ENCODE measurements at places on chromosomes 2 and 18.

- DNase-seq, result no peak
These were observed 118.9 kb downstream of the ZNF236 start for GRCh38 chr18:76941284-76941683.

DNA sequence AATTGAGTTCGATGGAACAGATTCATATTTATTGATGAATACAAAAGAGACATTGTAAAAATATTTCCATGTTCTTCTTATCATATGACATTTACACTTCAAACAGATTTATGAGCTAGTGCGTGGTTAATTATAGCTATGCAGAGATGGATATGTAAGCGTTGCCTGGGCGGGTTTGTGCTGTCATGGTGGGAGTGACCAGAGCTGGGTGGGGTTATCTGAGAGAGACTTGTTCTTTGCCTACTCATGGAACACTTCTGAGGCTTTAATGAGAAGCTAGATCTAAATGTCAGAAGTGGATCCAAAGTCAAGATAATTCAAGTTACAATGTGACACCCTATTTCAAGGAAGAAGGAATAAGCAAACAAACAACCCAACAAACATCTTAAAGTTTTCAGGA is 162.3 kb upstream of the ZEB2 start:
- DNase-seq, result no peak

- DNase-seq, result no peak
These were observed 396.1 kb upstream of the RAB12 start for GRCh38 chr18:8212896-8213780.

DNA sequence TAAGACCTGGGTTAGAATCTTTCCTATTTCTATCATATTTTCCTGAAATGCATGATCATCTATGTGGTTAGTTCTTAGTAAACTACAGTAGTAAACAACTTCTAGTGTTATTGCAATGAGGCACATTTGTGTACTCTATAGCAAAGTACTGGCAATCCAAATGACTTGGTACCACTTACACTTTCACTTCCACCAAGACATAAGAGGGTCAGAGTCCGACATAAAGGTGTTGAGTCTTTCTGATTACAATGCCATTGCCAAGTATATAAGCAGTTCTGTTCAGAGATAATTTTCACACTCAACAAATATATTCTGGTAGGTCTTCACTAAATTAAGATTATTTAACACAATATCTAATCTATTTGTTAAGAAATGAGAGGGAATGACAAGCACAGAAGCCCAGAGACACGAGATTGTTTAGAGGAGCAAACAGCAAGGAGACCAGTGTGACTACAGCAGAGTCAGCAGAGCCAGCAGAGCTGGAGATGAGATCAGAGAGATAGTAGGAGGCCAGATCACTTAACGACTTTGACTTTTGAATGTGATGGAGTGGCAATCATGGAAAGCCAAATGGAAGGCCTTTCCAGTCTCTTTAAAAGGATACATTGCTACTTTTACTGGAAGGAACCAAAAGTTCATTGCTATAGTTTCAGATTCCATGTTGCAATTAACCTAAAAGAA is 27.5 kb downstream of the SOS1 start:
- DNase-seq, result no peak

- no peak for DNase-seq
These were observed 110.3 kb upstream of the PKDCC start for GRCh38 chr2:41937464-41937906.

DNA sequence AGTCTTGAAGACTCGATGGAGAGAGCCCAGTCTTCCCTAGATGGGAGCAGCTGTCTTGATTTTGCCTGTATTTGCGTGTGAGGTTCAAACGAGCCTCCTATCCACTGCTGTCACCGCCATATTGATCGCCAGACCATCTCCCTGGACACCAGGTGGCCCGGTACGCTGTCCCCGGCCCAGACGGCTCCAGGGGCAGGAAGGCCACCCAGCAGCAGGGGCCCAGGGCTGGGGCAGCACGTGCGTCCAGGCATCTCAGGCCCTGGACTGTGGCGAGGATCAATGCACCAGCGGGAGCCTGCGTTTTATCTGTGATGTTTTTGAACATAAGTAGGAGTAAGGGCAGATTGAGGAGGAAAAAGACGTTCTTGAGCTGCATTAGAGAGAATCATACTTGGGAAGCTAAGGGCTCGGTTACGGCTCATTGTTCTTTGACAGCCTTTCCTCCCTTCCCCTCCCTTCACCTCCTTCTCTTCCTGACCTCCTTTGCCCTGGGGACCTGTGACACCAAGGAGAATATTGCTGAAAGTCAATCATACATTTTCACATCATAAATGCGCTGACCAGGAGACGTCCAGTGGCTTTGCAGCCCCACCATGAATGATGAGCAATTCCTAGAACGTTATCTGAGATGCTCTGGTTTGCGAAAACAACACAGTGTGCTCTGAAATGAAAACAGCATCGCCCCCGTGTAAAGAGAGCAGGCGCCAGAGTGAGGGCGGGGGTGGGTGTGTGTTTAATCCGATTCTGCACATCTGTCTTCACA is 711.2 kb upstream of the SALL3 start:
- no peak for DNase-seq

DNA sequence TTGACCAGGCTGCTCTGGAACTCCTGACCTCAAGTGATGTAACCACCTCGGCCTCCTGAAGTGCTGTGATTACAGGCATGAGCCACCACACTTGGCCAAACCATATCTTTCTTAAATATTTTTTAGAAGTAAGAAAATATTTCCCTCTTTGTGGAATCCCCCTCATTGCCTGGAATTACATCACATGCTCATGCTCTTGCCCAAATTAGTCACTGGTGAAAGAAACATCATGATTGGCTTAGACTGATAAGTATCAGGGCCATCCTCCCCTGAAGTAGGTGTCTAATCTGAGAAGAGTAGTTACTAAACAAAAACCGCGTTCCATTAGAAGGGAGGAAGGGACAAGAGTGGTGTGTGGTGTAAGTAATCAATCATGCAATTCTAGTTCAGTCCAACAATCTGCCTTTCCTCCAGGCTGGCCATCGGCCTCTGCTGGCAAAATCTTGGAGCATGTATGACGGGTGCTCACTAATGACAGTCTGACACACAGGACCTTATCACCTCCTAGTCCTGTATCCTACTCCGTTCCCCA is 52.3 kb upstream of the SCG2 start:
- DNase-seq, result no peak

DNA sequence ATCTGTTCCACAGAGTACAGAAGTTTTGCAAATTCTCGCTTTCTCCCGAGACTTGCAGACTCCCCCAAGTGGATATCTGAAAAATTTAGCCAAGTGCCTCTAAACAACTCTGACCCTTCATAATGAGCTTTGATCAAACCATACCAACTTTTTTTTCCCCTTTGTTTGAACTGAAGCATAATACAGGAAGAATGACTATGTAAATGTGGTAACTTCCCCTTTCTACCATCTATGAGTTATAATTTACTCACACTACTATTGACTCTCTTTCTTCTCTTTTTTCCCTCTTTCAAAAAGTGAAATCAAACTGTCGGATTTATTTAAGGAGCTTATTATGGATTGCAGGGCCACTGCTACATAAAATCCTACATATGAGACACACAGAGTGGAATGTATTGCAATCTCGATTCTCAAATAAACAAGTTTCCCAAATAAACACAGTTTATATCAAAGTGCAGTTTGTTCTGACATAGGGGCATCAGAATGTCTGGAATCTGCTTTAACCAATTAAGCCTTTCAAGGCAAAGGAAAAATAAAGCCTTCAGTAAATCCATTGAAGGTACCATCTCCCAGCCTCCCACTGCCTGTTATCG is 1.4 kb upstream of the ZNF804A start:
- DNase-seq, result no peak

DNA sequence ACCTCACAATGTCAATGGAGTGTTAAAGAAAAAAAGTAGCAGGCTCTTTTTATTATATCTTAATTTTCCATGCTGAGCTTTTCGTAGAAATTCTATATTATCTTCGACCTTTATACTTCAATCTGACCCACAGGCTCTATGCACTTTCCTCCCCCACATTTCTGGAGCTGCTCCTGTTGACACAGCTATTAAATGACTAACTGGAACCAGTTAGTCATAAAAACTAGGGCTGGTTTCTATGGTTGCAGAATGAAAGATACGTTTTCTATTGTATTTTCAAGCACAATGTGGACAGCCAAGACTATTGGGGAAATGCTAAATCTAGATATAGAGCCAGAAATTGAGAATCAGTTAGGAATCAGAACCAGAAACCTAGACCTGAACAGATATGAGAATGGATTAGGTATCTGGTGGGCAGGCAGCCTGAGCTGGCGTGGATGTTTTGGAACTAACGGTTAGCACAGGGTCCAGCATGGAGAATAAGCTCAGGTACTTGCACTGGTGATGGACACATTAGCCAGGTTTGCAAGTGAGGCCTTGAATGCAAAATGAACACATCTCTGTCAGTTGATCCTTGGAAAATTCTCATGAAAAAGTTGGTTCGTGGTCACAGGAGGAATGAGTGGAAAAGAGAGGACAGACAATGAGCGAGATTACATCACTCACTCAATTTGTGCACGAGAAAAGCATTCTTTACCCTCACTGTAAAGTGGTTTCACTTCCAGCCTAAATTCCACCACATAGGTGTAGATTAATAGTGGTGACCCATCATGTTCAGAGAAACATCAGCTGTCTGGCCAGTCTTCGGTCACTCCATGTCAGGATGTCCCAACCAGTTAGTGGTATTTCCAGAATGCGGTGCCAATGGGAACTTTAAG is 144.6 kb upstream of the EPHA4 start:
- no peak for DNase-seq

- no peak for DNase-seq
These were observed 33.6 kb downstream of the MAL start for GRCh38 chr2:95058989-95059641.

- DNase-seq, result no peak
These were observed 15.8 kb downstream of the SERTAD2 start for GRCh38 chr2:64637931-64638330.

GRCh38 chr18:63444580-63444979 is 22.3 kb upstream of the VPS4B start:
- DNase-seq, result peak; percentile 9

GRCh38 chr2:24513281-24514071 is 22.4 kb downstream of the NCOA1 start:
- DNase-seq, result no peak

- DNase-seq, result no peak
These were observed 49.7 kb upstream of the ST3GAL5 start for GRCh38 chr2:85938456-85938855.

DNA sequence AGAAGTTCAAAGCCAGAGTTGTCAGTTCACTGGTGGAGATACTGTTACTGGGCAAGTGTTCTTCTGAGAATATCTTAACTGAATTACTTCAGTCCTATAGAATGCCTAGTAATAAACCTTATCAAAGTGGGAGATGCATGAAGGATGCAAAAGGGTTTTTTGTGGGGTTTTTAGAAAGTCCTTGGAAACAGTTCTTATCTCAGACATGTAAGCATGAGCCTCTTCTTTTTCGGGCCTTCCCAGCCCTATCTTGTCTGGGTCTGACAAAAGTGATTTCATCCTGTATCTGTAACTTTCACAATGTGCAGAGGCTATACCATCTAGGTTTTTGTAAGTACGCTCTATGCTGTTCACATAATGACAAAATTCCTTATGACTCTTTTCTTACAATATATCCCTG is 255.5 kb downstream of the MYO3B start:
- no peak for DNase-seq

DNA sequence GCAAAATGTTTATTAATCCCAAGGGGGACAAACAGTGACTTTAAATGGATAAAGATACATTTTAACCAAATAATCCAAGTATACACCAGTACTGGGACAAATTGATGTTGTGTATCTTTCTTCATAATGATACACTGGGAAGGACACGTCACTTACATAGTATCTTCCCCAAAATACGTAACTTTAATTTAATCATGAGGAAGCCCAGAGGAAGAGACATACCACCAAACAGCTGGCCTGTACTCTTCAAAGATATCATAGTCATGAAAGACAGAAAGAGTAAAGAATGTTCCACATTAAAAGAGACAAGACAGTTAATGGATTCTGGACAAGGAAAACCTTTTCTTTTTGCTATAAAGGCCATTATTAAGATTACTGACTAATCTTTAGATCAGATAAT is 37.1 kb downstream of the AGFG1 start:
- DNase-seq, result no peak

DNA sequence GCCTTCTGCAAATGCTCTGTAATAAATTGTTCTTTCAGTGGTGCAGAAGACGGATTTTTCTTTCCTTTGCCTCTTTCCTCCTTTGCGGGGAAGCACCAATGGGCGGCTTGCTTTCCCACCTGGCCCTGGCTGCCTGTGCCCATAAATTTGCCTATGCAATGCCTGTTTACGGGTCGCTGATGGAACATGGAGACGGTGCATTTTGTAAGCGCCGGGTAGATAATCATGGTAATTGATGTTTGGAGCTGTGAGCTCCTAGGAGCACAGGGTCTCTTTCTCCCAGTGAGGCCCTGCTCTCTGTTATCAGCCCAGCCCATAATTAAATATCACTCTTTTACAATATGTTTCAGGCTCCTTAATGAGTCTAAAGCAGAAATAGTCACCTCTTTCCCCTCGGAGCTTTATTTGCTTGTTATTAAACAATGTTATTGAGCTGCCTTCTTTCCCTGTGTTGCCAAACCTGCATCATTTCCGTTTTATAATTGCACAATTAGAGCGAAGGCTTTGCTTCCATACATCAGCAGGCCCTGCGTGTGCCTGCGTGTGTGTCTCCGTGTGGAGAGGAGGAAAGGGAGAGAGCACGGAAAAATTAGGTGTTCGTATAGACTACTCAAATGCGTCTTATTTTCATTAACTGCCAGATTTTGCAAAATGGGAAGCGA is 437.4 kb upstream of the POU3F3 start:
- DNase-seq, result no peak

DNA sequence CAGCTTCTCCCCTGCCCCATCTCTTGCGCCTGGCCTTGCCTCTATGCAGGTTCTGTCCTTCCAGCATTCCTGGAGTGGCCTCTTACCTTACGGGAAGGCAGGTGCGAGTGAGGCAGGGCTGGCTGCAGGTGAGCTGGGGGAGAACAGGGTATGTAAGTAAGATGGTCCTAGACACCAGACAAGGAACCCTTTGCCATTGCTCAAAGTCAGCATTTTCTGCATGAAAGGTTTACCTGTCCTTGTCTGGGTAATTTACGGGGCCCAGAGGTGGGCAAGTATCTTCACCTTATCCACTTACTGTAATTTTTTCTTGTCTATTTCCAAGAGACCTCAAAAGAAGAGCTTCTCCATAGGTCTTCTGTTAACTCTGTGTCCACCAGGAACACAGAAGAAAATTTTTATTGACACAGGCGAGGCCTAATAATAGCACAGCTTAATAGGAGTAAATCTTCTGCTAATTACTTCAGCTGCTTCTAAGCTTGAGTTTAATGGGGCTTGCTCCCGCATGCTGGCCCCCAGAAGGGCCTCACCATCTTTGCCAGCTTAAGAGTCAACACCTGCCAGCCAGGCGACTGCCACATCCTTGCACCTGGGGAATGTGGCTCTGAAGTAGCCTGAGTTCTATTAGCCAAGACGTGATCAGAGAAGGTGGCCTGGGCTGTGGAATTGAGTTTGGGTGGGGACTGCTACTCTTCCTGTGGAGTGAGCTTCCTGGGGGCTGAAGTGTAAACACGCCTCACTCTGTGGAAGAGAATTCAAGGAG is 27.1 kb downstream of the PCARE start:
- no peak for DNase-seq
